ENCODE measurements at places on chromosomes 3 and 15.

GRCh38 chr3:169146179-169146665 is 517.3 kb downstream of the MECOM start:
- no peaks in the 10 kb centered on the region for H3K36me3 ChIP-seq
- peak overlapping the region; percentile 49 for H3K4me3 ChIP-seq
- H3K4me1 ChIP-seq: peaks cover 20% of the 10 kb centered on the region
- DNase-seq: peak; percentile 86
- H3K27me3 ChIP-seq: peaks cover 9% of the 10 kb centered on the region

DNA sequence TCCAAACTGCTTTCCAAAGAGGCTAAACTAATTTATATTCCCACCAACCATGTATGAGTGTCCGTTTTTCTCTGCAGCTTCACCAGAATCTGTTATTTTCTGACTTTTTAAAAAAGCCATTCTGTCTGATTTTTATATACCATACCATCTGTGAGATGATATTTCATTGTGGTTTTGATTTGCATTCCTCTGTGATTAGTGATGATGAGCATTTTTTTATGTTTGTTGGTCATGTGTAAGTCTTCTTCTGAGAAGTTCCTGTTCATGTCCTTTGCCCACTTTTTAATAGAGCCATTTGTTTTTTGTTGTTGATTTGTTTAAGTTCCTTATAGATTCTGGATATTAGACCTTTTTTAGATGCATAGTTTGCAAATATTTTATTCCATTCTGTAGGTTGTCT is 179.4 kb upstream of the ALCAM start:
- DNase-seq: no peak
- no peaks in the 10 kb centered on the region for H3K36me3 ChIP-seq
- H3K4me3 ChIP-seq: no peak overlapping the region
- no peaks in the 10 kb centered on the region for H3K4me1 ChIP-seq
- no peak overlapping the region for H3K27ac ChIP-seq

- H3K36me3 ChIP-seq: no peaks in the 10 kb centered on the region
- DNase-seq: no peak
- peaks cover 10% of the 10 kb centered on the region for H3K4me1 ChIP-seq
- H3K27me3 ChIP-seq: no peaks in the 10 kb centered on the region
Measured at GRCh38 chr15:52858782-52859176, 68.6 kb upstream of the ONECUT1 start.

DNA sequence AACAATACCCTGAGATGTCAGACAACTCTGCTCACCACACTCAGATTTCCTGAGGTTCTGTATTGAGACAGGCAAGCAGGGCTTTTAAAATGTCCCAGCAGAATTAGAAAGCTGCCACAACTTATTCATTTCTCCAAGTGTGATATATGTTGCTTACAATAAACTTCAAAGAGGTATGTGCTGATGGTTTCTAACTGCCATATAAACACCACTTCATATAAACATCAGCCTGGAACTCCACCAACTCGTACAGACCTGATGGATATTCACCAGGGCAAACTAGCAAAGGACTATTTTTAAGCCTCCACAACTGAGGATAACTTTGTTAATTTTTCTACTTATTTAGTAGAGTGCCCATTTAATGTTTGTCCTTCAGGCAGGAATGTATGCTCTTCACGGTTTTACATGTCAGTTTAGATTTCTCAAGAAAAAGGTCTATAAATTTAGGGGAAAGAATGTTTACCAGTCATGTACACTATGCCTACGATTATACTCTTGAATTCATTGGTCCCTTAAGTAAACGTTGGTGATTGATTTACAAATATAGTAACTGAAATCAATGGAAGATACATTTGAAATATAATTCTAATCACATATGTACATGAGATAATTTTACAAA is 109.6 kb upstream of the ABI3BP start:
- no peak overlapping the region for H3K4me3 ChIP-seq
- H3K27ac ChIP-seq: no peak overlapping the region
- no peak for DNase-seq
- no peaks in the 10 kb centered on the region for H3K27me3 ChIP-seq

DNA sequence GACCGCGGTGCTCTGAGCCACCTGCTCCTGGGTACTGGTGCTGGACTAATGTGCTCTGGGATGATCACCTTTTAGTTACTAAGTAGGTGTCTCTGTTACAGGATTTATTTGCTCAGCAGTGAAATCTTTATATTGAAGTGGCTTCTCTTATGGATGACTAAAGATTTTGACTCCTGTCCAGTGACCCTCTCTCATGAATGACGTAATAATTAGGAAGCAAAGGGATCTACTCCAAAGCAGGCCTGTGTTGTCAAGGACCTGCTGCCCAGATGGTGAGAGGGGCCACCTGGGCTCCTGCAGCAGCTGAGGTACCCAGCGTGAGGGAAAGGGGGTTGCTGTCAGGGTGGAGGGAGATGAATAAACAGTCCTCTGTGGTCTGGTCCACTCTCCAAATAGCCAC is 263.6 kb downstream of the GABRG3 start:
- no peaks in the 10 kb centered on the region for H3K36me3 ChIP-seq
- peak; percentile 38 for DNase-seq
- H3K4me1 ChIP-seq: no peaks in the 10 kb centered on the region
- H3K4me3 ChIP-seq: no peak overlapping the region

GRCh38 chr15:59410391-59410896 is 27.5 kb upstream of the FAM81A start:
- H3K4me3 ChIP-seq: no peak overlapping the region
- H3K4me1 ChIP-seq: no peaks in the 10 kb centered on the region
- H3K36me3 ChIP-seq: no peaks in the 10 kb centered on the region
- H3K27ac ChIP-seq: no peak overlapping the region
- DNase-seq: no peak

GRCh38 chr15:83068054-83068453 is 1.0 kb upstream of the BTBD1 start:
- no peak overlapping the region for H3K4me3 ChIP-seq
- H3K4me1 ChIP-seq: no peaks in the 10 kb centered on the region
- H3K27me3 ChIP-seq: no peaks in the 10 kb centered on the region
- H3K36me3 ChIP-seq: no peaks in the 10 kb centered on the region
- DNase-seq: no peak

- H3K4me3 ChIP-seq: no peak overlapping the region
- no peaks in the 10 kb centered on the region for H3K27me3 ChIP-seq
- no peaks in the 10 kb centered on the region for H3K4me1 ChIP-seq
- no peak overlapping the region for H3K27ac ChIP-seq
- H3K36me3 ChIP-seq: no peaks in the 10 kb centered on the region
Measured at GRCh38 chr15:55110446-55110845, 86.3 kb downstream of the RSL24D1 start.

GRCh38 chr15:48028712-48029111 is 92.1 kb upstream of the SLC24A5 start:
- no peaks in the 10 kb centered on the region for H3K36me3 ChIP-seq
- H3K27me3 ChIP-seq: no peaks in the 10 kb centered on the region

DNA sequence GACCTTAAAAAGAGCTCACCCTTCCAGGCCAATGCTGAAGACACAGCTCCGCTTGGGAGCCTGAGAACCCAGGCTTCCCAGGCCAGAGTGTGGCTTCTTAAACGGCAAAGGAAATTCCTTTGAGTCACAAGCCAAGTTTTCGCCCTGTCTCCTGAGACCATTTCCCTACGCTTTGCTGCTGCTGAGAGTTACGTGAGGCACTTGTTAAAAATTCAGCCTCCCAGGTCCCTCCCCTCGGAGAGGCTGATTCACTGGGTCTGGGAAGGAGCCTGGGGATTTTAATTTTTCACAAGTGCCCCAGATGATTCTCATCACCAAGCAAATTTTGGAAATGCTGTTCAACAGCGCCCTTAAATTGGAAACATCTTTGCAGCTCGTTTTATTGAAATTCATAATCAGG is 25.5 kb downstream of the RLBP1 start:
- H3K4me1 ChIP-seq: no peaks in the 10 kb centered on the region
- DNase-seq: no peak
- peaks cover 76% of the 10 kb centered on the region for H3K36me3 ChIP-seq
- H3K4me3 ChIP-seq: no peak overlapping the region
- peak overlapping the region; percentile 45 for H3K27ac ChIP-seq
- no peaks in the 10 kb centered on the region for H3K27me3 ChIP-seq

DNA sequence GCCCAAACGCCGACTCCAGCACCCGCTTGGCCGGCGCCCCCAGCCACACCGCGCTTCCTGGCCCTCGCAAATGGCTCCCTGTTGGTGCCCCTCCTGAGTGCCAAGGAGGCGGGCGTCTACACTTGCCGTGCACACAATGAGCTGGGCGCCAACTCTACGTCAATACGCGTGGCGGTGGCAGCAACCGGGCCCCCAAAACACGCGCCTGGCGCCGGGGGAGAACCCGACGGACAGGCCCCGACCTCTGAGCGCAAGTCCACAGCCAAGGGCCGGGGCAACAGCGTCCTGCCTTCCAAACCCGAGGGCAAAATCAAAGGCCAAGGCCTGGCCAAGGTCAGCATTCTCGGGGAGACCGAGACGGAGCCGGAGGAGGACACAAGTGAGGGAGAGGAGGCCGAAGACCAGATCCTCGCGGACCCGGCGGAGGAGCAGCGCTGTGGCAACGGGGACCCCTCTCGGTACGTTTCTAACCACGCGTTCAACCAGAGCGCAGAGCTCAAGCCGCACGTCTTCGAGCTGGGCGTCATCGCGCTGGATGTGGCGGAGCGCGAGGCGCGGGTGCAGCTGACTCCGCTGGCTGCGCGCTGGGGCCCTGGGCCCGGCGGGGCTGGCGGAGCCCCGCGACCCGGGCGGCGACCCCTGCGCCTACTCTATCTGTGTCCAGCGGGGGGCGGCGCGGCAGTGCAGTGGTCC is 3.5 kb downstream of the ISLR2 start:
- DNase-seq: no peak
- H3K36me3 ChIP-seq: no peaks in the 10 kb centered on the region
- no peak overlapping the region for H3K27ac ChIP-seq
- H3K4me3 ChIP-seq: no peak overlapping the region
- no peaks in the 10 kb centered on the region for H3K4me1 ChIP-seq

- no peaks in the 10 kb centered on the region for H3K36me3 ChIP-seq
- peak; percentile 81 for DNase-seq
- H3K4me3 ChIP-seq: no peak overlapping the region
- H3K27me3 ChIP-seq: no peaks in the 10 kb centered on the region
Measured at GRCh38 chr3:43389388-43390254, 103.3 kb downstream of the SNRK start.

DNA sequence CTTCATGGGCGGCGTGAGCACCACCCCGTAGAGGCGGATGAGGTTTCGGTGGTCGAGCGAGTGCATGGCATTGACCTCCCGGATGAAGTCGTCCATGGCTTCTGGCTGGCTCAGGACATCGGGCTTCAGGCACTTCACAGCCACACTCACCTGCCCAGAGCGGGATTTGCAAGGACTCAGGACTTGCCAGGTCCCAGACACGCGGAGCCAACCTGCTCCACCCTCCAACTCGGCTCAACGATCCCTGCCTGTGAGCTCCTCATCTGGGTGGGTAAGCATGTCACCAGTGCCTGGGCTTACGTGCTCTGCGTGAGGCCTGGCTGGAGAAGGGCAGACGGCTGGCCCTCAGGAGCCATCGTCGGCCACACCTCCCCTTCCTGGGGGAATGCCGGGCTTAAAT is 25.2 kb downstream of the TNK2 start:
- no peak overlapping the region for H3K27ac ChIP-seq
- no peaks in the 10 kb centered on the region for H3K27me3 ChIP-seq
- no peak for DNase-seq
- H3K4me1 ChIP-seq: peaks cover 40% of the 10 kb centered on the region

DNA sequence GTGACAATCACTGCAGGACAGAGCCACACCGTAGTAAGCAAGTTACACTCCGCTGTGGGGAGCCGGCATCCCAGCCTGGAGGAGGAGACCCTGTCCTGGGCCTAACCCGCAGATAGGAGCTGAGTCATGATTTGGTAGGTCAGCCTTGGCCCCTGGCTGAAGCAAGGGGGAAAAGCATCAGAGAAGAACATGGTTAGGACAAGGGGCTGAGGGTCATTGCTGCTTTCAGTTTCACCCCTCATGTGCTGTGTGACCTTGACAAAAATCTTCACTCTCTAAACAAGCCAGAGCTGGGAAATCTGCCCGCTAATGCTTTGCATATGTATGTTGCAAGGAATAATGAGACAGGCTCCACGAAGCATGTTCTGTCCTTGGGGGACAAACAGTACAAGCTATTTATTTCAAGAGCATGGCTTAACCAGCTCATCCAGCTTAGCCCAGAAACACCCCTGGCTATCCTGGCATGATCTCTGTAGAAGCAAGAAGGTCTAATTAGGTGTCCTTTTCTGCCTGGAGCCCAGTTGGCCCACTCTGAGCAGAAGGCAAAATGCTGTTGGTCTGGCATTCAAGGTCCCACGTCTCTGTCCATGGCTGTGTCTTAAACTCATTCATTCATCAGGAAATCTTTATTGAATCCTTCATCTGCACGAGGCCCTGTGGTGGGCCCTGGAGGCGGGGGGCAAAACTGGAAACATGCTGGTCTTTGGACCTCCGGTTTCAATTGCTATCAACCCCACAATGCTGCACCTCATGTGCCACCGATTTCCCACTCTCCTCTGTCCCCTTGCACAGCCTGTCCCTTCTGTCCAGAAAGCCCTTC is 221.3 kb upstream of the LYSMD4 start:
- H3K36me3 ChIP-seq: no peaks in the 10 kb centered on the region
- no peaks in the 10 kb centered on the region for H3K4me1 ChIP-seq
- H3K27ac ChIP-seq: no peak overlapping the region
- H3K4me3 ChIP-seq: no peak overlapping the region
- no peaks in the 10 kb centered on the region for H3K27me3 ChIP-seq

GRCh38 chr3:195214381-195214780 is 56.6 kb downstream of the XXYLT1 start:
- H3K36me3 ChIP-seq: no peaks in the 10 kb centered on the region
- no peak overlapping the region for H3K27ac ChIP-seq
- no peak for DNase-seq

- no peaks in the 10 kb centered on the region for H3K27me3 ChIP-seq
- H3K4me3 ChIP-seq: no peak overlapping the region
- H3K27ac ChIP-seq: no peak overlapping the region
- DNase-seq: no peak
- H3K36me3 ChIP-seq: no peaks in the 10 kb centered on the region
- no peaks in the 10 kb centered on the region for H3K4me1 ChIP-seq
Measured at GRCh38 chr3:56971261-56971660, 89.2 kb upstream of the SPATA12 start.

DNA sequence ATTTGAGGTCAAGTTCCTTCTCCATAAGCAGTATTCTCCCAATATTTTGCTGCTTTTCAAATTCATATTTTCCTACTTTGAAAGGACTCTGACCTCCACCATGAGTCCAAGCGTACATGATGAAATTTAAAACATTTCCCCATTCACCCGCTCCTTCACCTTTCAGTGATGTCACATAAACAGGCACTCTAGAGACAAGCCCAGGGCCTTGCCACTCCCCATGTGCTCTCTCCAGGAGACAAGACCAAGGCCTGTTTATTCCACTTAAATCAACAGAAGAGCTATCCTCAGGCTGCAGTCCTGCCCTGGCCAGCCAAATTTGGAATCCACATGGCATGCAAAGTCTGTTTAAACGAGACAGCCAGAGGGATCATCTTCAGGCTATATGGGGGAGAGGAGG is 161.5 kb downstream of the ARRDC4 start:
- no peaks in the 10 kb centered on the region for H3K36me3 ChIP-seq
- no peaks in the 10 kb centered on the region for H3K27me3 ChIP-seq
- no peaks in the 10 kb centered on the region for H3K4me1 ChIP-seq

DNA sequence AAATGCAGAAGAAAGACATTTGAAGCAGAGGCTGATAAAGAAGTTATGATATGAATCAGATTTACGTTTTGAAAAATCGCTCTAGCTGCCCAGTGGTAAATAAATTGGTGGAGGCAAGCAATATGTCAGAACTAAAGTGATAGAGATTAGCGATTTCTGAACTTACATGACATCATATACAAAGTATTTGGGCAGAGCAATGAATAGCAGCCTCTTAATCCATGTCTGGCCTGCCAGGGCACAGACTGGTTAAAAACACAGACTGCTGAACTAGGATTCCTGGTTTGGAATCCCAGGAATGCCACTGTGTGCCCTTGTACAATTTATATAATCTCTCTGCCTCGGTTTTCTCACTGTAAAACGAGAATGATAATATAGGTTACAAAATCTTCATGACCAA is 243.1 kb upstream of the SETMAR start:
- H3K36me3 ChIP-seq: no peaks in the 10 kb centered on the region
- no peak for DNase-seq
- H3K4me3 ChIP-seq: no peak overlapping the region
- no peaks in the 10 kb centered on the region for H3K4me1 ChIP-seq
- H3K27ac ChIP-seq: no peak overlapping the region

Measured in right atrium auricular region (tissue), 2 donors.